Jurkat, Clone E6-1 (cell line): ENCODE measurements at places on chromosomes 12 and 14.

DNA sequence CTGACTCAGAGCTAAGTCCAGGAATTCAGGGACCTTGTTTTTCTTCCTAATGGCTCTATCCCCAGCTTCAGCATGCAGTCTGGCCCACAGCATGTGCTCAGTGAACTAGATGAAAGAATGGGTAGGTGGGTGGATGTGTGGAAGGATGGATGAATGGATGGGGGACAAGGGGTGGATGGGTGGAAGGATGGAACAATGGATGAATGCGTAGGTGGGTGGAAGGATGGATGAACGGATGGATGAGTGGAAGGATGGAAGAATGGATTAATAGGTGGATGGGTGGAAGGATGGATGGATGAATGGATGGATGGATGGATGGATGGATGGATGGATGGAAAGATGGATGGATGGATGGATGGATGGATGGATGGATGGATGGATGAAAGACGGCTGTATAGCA, 79.7 kb upstream of the SFSWAP start:
- no peak for DNase-seq

DNA sequence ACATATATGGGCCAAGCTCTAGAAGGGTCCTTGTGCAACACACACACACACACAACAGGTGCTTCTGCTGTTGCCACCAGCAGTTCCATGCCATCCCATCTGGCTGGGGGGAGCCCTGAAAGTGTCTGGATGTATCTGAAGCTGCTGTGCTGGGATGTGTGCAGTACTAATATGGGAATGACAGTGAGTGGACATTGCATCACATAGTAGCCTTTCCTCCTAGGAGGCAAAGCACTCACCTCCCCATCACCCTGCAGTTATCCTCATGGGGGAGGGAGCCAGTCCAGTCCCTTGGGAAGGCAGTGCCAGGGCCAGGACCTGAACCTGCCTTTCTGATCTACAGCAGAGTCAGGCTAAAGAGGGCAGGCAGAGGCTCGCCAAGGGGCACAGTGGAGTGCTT, 208.9 kb downstream of the CACNA1C start:
- no peak for DNase-seq

GRCh38 chr14:63478437-63478852, 64.7 kb downstream of the PPP2R5E start:
- no peak for DNase-seq

GRCh38 chr12:131912518-131913274, 16.4 kb upstream of the PUS1 start:
- DNase-seq: no peak

DNA sequence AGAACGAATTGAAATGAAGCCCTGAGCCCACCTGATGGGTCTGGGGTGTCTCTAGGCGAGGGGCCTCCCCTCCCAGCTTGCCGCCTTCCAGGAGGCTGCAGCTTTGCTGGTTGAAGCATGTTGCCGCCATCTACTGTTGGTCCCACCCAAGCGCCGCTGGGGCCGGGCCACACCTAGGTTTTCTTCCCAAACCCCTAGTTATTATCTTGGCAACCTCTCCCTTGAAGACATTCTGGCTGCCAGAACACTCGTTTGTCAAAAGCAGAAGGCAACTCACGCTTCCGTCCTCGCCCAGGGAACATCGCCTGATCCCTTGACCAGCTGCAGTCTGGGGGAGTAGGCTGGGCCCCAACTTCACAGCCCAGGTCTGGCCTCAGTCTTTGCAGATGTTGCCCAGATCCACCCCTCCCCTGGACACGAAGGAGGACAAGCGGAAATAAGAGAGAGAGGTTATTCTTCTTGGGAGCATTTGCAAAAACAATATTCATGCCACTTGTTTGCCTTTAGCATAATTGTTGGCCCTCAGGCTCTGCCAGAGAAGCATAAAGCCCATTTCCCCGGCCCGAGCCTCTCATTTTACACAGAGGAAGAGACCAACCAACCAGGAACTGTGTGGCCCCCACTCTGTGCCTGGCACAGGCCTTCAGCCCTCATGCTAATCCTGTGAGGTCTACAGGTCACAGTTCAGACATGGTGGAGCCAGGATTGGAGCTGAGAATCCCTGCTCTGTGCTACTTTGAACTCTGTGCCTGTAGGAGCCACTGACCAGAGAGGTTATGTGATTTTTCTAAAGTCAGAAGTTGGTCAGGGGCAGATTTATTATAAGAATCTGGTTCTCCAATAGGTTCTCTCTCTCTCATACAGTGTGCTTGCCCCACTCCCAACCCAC, 6.8 kb downstream of the EMP1 start:
- DNase-seq: peak; percentile 19

DNA sequence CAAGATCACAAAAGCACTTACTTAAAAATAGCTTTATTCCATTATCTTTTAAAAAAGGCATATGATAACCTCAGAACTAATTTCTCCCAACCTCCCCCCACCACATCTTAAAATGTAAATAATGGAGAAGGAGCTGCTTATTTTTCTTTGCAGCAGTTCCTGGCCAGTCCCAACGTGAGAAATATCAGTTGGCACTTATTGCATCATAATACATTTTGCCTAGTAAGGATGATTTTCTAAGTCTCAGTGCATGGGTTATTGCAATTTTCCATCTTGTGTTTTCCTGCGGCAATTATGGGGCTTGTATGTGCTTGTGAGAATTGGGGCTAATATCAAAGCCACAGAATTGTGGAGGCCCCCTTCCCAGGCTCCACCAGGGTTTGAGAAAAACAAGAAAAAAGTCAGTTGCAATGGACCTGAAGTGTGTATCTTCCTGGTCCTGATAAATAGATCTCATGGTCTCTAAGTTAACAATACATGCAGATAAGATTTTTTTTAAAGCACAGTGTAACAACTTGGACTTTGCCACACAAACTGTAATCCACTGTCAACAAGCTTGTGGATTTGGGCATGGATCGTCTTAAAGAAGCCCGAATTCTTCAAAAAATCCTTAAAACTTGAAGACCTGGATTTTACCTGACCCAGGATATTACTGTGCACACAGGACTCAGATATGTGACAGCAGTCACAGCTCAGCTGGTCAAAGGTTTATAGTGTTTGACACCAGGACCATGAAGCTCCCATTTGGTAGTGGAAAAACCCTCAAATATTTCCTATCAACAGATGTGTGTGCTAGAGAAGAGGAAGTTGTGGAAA, 2.8 kb upstream of the WSB2 start:
- no peak for DNase-seq

DNA sequence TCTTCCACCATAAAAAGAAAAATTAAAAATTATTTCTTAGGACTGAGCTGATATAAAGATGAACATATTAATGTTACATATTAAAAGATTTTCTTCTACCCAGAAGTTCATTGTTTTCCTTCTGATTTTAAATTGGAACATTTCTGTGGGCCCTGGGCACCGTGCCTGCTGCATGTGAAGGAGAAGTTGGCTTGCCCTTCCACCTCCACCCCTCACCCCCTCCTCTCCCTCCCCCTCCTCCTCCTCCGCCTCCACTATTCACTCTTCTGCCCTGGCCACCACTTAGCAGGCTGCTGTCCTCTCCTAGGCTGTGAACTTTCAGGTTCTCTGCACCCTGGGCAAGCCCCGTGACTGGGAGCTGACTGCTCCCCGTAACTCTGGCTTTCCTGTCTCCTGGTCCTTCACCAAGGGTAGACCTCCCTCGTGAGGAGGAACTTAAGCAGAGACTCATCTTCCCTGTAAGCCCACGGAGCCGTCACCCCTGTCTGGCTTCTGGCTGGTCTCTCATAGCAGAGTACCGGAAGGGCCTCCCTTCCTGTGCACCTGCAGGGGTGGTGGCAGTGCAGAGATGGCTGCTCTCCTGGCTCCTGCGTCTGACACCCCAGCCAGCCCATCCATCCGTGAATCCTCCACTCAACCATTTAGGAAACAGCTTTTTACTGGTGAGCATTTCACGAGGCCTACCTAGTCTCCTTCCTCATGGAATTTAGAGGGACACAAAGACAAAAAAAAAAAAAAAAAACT, 12.8 kb downstream of the TUNAR start:
- peak; percentile 4 for DNase-seq

DNA sequence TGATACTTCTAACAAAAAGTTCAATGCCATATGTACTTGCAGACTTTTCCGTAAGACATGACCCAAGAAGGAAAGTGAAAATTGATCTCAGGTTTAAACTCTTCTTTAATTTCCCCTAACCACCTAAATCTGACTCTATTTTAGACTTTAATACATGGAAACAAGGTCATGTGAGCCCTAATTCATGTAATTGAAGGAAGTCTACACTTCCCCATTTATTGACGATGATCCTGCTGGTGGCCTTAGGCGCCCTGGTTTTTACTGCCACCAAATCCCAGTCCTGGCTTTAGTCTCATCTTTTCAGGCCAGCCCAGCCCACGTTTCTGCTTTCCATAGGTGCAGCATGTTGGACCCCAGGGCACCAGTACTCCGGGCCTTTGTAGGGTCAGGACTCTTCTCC, 157.9 kb downstream of the PELI2 start:
- no peak for DNase-seq

DNA sequence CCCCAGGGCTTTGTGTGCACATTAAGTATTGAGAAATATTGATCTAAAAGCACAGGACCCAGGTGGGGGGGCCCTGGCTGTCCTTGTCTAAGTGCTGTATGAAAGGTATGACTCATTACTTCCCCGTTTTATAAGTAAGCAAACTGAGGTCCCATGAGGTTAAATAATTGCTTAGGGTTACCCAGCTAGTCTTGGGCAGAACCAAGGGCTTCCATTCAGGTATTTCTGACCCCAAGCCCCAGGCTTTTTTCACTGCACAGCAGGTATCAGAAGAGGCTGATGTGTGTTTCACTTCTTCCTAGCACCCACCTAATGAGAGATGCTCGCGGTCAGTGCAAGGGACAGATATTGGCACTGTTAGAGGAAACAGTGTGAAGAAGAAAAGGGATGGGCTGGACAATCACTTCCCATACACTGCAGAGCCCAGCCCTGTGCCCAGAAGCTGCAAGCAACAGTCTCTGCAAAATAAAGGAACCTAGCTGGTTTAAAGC, 4.7 kb upstream of the TC2N start:
- no peak for DNase-seq

DNA sequence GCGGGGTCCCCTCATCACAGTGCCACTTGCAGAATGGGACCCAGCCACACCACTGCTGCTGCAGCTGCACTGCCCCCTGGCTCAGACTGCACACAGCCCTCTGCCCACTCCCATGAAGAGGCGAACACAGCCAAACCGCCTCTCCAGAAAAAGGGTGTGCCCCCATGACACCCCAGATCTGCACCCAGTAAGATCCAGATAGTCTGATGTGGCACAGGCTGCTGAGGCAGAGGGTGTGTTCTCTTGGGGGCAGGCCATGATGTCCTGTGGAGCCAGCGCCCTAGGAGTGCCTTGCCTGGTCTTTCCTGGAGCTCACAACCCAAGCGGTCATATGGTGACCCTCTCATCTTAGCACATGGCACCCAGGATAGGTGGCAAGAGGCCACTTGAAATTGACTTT, 44.4 kb downstream of the SLC8B1 start:
- no peak for DNase-seq

- DNase-seq: no peak
These were observed 37.9 kb downstream of the PTPN21 start for GRCh38 chr14:88516861-88517357.

DNA sequence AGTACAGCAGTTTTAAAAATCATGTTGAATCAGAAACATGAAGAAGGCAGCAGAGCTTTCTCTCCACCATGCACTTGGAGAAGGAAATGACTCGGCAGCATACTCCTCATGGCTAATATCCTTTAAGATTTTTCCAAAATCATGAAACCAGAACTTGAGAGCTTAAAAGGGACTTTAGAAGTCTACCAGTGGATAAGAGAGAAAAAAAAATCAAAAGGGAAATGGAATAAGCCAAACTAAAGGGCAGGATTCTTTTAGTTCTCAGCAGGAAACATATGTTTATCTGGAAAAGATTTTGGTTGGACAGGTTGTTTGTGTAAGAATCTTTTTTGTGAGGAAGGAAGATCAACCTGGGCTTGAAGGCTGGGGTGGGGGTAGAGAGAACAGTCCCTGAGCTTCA, 111.8 kb downstream of the PRKCH start:
- DNase-seq: no peak

DNA sequence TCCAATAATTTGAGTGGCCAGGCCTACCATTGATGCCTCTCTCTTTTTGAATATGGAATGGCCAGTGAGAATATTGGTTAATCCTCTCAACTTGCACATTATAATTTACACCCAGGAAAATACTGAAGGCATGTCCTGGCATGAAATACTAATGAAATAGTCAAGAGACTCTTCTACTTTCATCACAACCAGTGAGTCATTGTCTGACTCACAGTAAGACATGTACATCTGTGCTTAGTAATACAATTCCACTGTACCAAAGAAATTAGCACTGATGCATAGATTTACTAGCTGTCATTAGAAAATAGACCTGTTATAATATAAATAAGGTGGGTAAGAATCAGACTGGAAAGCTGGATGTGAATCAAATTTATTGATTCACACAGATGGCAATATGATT, 31.6 kb downstream of the KCNC2 start:
- no peak for DNase-seq

DNA sequence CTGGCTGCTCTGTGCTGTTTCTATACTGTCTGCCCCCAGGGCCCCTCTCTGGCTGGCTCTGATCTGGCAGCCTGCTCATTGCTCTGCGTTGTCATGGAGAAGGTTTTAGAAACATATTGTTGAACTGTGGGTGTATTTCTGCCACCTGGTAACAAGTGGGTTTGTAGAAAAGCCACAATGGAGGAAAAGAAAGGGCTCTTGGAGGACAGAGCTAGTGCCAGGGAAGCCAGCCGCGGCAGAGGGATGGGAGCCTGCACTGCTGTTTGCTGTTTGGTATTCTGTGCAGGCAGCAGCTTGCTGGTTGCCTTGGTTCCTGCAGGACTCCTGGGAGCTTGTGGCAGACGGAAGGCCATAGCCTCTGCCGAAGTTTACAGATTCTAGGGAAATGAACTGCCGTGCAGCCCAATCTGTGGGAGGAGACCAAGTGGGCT, 15.1 kb downstream of the CCDC177 start:
- peak; percentile 41 for DNase-seq

DNA sequence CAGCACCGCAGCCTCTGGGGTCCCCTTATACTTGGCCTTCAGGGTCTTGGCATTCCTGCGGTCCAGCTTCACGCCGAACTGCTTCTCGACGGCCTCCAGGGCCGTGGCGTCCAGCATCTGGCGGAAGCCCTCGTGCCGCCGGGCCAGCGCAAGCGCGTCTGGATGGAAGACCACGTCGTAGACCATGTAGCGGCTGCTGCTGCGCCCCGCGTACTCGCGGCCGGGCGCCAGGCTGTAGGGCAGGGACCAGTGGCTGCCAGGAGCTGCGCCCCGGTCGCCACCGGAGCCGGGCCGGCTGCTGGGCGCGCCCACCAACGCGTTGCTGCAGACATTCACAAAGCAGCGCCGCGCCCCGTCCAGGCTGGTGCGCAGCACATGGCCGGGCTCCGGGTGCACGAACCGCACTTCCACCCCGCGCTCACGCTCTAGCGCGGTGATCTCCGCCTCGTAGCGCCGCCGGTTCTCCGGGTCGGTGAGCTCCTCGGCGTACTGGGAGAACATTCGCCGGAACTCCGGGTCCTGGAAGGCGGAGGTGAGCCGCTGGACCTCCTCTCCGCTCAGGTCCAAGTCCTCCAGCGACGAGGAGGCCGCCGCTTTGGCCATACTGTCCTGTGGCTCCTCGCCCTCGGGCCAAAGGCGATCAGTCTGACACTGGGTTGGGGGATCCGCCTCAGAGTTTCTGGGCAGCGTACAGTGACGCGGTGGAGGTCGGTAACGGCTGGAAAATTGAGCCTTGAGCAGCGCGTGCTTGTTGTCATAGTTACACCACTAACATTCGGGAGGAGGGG, at the start of gene DNAAF2:
Gene DNAAF2, minus strand, starts transcription at position 698 of the 788 bp plus-strand sequence. Its CDS starts 95 bp downstream, at position 603.
- DNase-seq: peak; percentile 46
